ENCODE measurements at places on chromosomes 12 and 14.

DNA sequence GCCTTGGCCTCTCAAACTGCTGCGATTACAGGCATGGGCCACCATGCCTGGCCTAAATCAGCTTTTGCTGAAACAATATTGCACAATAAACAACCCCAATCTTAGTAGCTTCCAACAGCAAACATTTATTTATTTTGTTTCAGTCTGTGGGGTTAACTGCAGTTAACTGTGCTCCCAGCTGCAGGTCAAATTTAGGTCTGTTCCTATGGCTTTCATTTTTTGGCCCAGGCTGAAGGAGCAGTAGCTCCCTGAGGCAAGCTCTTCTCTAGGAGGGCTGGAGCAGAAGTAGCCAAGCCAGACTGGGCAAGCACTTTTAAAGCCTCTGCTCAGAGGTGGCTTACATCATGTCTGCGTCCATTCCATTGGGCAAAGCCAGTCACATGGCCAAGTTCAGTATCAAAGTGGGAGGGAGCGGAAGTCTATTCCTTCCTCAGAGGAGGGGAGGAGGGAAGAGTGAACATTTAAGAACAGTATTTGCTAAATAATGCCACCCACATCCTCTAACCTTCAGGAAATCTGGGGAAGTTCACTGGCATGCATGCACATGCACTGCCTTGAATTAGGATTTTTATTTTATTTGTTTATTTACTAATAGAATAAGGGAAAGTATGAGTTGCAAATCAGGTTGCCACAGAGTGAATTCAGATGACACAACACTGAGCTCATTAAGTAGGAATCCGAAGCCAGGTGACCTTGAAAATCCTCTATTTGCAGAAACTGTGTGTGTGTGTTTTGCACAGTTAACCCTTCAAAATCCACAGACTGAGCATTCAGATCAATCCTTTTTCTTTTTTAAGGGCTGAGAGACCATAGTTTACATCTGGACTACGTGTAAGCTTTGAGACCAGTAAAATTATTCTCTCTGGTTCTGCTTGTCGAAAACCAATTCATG lies 122.0 kb upstream of the SEL1L start:
- peak; percentile 11 for DNase-seq

GRCh38 chr14:86796221-86797074 lies 1196.5 kb downstream of the GALC start:
- no peak for DNase-seq

DNA sequence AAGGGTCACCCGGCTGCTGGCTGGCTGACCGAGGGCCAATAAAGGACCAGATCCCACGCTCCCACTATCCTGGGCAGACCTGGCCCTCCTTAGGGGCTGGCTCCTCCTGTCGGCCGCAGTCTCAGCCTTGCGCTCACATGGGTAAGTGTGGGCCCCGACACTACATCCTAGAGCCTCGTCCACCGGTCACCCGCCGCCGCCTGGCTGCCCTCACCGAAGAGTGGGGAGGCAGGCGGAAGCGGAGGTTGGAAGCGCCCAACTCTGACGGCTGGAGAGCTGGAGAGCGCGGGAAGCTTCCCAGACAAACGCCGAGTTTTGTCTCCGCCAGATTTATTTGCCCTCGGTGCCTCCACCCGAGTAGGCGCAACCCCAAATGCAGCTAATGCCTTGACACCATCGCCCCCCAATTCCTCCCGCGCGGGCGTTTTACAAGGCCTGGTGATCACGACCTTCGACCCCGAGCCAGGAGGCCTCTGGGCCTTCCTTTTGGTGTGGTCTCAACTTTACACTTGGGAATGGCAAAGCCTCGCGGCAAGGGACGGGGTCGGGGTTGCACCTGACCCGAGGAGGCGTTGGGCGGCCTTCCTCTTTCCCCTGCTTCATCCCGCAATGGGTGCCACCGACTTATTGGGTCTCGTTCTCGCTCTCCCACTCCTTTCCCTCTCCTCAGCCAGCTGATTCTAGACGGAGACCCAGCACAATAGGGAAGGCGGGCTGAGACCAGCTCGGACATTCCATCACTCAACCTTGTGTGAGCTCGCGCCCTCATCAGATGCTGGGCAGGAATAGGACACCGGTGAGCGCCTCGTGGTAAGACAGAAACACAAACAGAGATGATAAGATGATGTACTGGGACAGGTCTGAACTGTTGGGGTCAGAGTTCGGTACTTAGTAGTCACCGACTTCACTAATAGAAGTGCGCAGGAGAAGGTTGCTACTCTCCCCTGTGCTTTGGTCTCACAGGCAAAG lies 78.3 kb upstream of the ANO4 start:
- peak; percentile 28 for DNase-seq

GRCh38 chr12:131448254-131448795 lies 262.6 kb upstream of the SFSWAP start:
- DNase-seq: no peak

DNA sequence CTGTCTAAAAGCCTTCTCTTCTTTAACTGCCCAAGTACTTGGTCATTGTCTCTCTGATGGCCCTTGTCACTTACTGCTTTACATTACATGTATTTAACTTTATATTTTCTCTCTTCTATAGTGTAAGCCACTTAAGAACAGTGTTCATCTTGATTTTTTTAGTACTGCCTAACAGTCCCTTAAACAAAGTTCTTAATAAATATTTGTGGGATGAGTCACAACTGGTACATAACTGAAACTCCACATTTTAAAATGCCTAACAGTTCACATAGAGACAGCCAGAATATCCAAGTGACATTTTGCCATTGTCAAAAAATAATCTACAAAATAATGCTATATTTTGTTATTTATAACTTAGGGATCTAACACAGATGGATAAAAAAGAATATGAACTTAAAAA lies 146.6 kb downstream of the STXBP6 start:
- no peak for DNase-seq

DNA sequence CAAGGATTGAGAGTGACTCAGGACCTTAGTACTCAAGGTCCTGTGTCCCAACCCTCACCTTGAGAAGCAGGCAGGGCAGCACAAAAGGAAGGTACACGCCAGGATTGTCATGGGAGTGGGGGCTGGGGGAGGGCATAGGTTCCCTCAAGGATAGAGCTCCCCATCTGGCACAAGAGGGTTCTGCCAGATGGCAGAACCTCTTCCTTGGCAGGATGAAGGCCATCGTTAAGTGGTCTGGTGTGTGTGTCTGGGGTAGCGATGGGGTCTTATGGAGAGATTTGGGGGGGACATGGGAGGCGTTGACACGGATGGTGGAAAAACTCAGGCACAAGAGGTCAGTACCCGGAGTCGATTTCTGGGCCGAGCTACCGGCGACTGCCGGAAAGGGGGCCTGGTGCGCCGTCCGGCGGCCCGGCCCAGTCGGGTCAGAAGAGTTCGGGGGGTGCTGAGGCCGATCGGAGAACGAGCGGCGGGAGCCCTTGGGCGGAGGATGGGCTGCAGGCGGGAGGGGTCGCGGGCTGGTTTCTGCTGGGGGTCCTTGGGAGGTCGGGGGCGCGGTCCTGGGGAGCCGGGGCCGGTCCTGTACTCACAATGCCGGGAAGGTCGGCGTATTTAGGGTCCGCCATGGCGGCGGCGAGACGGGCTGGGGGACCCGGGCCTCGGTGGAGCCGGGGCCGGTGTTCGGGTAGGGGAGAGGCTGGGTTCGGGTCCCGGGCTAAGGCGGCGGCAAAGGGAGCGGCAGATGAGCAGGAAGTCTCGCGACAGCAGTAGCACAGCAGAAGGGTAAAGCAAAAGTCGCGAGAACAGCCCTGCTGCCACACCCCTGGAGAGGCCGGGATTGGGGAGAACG lies at the start of gene DCTN2:
Gene DCTN2, minus strand, starts transcription at position 755 of the 850 bp plus-strand sequence. Its CDS starts 129 bp downstream, at position 626.
- DNase-seq: peak; percentile 98

DNA sequence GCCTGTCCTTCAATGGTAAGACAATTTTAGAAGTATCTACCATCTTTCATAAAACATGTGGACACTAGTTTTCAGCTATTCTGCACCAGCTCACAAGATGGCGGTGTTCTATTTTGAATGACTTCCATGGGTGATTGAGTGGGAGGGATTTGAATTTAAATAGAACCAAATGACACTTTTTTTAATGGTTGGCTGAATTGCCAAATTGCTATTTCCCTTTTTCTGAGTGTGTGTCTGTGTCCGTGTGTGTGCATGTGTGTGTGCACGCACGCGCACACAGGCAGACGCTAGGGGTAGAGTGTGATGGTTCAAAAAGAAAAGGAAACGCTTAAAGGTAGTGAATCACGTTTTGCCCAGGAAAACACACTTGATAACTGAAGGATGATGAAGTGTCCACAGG lies 362.6 kb downstream of the DAD1 start:
- DNase-seq: no peak

DNA sequence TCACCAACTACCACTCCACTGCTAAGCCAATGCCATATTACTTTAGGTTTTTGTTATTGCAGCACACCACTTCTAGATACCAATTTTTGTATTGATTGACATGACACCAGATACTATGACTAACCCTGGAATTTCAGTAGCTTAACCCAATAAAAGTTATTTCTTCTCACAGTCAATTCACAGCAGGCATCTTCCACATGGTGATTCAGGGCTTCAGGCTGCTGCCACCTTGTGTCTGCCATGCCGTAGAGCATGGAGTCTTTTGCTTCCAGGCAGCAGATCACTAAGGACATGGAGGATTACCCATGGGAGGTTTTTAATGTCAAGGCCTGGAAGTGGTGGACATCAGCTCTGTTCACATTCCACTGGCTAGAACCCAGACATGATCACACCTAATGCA lies 56.4 kb upstream of the LTA4H start:
- no peak for DNase-seq

DNA sequence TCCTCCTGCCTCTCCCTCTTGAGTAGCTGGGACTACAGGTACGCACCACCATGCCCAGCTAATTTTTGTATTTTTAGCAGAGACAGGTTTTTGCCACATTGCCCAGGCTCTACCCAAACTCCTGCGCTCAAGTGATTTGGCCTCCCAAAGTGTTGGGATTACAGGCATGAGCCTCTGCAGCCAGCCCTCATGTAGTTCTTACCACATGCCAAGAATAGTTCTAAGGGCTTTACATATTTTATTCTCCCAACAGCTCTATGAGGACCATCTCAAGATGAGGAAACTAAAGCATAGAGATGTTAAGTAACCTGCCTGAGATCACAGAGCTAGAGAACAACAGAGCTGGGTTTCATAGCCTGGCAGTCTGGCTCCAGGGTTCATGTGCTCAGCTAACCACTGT lies 37.9 kb upstream of the ALDH2 start:
- no peak for DNase-seq

Data from kidney (tissue), 22 donors.